SK-N-SH (cell line): ENCODE measurements at places on chromosomes 3 and 15.

DNA sequence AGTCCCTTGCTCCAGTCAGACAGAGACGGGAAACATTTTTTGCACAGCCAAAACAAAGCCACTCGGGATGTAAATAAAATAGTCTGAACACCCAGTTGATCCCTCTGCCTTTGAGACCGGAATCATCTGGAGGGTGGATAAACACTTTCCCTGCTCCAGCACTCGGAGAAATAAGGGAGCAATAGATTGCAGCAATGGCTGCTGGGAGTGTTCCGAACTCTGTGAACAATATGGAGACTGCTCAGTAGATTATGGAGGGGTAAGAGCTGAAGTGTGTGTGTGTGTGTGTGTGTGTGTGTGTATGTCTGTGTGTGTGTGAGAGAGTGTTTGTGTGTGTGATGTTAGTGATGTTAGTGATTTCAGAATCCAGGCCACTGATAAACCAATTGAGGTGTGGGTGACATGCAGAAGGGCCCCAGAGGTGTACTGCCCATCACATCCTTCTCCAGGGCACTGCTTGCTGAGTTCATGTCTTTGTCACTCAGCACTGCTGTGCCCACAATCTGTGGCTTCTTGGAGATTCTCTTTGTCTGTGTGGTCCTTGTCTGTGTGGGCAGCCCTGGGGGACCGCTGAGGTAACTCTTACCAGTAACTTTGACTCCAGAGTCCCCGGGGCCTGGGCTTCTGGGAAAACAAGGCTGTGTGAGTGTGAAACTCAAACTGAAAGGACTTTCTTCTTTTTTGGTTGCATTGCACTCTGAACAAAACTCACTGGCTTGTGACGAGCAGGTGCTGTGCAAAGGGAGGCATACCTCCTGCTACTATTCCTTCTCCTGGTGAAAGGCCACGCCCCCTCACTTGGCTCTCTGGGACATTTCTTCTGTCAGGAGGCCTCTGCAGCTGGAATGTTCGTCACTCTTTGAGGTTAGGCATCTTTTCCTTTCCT is 23.0 kb downstream of the CRYGS start:
- no peak for DNase-seq

- no peak for DNase-seq
These were observed 75.1 kb downstream of the CD200 start for GRCh38 chr3:112407888-112408702.

DNA sequence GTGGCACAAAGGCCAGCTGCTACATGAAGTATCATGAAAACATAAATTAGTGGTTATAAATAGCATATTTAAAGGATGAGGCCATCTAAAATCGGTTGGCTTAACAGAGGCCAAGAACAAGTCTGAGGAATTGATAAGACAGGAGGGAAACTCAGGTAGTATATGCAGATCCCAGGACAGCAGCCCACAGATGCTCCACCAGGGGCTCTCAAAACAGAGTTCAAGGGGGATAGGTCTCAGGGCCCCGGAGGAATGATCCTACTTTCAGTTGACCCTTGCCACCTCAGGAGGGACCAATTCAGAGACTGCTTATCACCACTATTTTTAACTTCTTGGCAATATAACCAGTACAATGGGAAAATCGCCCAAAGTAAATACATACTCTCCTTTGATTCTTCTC is 56.8 kb downstream of the RORA start:
- no peak for DNase-seq

DNA sequence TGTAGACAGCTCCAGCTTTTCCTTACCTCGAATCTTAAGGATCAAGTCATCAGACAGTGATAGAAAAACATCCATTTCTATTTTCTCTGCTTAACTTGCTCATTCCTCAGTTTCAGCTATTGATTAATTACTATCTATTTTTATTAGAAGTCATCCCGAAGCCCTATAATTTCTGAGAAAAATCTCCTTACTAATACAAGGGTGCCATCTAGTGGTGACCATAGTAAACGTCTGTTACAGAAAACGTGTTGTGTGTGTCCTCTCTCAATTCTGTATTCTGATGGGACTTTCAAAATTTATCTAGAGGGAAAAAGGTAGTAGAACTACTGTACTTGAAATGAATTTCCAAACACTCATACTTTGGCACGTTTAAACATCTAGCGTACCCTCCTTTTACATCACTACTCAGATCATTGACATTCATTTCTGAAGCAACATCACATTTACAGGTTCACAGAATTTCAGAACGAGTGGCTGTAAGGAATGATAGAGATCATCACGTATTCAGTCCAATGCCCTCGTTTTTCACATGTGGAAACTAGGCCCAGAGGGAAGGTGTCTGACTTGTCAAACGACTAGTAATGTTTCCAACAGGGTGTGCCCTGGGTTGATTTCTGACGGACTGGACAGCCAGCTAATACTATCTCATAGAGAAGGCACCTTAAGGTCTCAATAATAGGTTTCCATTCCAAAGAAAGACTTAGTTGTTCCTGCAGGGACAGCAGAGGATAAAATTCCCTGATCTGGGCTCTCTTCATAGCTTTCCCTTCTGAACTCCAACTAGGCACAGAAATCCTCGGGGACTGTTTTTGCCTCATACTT is 25.6 kb downstream of the HACD2 start:
- peak; percentile 54 for DNase-seq

DNA sequence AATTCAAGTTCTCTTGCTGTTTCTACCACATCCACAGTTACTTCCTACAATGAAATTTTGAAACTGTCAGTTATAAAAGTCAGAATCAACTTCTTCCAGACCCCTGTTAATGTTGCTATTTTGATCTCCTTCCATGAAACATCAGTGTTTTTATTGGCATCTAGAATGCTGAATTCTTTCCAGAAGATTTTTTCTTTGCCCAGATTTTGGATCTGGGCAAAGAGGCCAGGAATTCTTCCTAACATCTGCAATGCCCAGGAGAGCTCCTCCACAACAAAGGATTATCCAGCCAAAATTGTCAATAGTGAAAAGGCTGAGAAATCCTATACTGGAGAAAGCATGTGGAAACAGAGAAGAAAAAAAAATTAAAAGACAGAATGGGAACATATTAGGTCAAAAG is 75.5 kb downstream of the SERPINI1 start:
- no peak for DNase-seq

GRCh38 chr15:96365781-96366525 is 35.5 kb downstream of the NR2F2 start:
- peak; percentile 19 for DNase-seq

DNA sequence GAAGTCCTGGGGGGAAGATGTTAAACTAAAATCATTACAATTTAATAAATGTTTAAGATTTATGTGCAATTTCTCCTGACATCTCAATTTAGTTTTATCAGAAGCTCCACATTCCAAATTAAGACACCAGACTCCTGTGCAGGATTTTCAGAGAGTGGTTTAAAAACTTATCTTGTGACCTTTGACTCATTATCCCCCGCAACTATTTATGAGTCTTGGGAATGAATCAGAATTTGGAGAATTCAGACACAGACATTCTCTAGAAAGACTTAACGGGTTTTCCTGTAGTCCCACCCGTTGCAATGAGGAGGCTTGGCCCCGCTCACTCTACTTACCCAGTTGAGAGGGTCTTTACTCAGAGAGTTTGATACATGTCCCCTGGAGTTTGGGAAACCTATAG is 7.1 kb downstream of the OR5K2 start:
- DNase-seq = no peak

GRCh38 chr3:176650478-176650877 is 546.8 kb downstream of the TBL1XR1 start:
- no peak for DNase-seq

DNA sequence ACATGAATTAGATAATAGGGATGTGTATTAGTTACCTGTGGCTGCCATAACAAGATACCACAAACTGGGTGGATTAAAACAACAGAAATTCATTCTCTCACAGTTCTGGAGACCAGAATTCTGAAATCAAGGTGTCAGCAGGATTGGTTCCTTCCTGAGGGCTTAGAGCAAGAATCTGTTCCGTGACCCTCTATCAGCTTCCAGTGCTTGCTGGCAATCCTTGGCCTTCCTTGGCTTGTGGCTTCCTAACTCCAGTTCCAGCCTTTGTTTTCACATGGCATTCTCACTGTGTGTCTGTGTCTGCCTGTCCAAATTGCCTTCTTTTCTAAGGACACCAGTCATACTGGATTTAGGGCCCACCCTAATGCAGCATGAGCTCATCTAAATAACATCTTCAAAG is 94.4 kb upstream of the NR2E3 start:
- no peak for DNase-seq

- no peak for DNase-seq
These were observed 69.8 kb upstream of the ROBO2 start for GRCh38 chr3:76969996-76970615.

GRCh38 chr3:188706176-188706575 is 465.6 kb upstream of the TPRG1 start:
- DNase-seq = no peak

DNA sequence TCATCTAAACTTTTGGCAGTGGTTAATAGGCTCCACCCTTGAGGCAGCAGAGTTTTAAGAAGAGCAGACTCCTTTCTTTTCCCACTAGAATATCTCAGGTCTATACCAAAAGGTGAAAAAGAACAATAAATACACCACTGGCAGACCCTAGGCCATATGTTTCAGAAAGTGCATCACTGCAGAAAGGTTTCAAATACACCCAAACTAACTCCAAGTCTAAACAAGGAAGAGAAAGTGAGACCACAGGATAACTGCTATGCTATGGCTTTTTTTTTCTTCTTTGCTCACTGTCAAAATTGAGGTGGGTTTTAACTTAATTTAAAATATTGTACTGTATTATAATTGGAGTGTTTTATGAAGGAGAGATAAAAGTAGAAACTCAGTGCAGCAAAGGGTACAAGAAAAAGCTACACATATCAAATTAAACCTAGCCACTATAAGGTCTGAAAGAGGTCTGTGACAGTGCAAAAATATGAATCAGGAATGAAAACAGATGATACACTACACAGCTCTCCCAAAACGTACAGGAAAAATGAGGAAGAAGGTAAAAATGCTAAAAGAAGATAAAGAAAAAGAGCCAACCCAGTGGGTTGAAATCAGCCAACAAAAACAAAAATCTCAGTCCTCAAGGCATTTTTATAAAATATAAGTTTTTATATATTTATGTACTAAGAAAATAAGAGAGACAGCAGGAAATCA is 8.4 kb downstream of the SNX4 start:
- peak; percentile 7 for DNase-seq

GRCh38 chr3:170043506-170043905 is 5.7 kb downstream of the GPR160 start:
- DNase-seq = peak; percentile 66

GRCh38 chr15:73838831-73839426 is 34.4 kb upstream of the TBC1D21 start:
- DNase-seq = peak; percentile 89

DNA sequence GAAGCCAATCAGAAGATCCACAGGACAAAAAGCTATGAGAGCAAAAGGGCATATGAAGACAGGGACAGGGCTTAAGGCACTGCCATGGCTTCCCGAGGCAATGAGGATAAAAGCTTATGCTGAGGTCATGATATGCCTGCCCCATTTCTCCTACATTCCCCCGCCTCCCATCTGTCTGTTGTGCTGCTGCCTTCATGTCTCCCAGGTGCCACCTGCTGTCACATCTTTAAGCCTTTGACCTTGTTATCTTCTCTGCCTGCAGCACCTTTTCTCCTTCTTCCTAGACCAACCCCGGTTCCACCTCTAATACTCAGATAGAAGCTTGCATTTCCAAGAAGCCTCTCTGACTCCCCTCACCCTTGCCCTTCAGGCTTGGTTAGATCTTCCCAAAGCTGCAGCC is 213.8 kb downstream of the ARRDC4 start:
- no peak for DNase-seq

DNA sequence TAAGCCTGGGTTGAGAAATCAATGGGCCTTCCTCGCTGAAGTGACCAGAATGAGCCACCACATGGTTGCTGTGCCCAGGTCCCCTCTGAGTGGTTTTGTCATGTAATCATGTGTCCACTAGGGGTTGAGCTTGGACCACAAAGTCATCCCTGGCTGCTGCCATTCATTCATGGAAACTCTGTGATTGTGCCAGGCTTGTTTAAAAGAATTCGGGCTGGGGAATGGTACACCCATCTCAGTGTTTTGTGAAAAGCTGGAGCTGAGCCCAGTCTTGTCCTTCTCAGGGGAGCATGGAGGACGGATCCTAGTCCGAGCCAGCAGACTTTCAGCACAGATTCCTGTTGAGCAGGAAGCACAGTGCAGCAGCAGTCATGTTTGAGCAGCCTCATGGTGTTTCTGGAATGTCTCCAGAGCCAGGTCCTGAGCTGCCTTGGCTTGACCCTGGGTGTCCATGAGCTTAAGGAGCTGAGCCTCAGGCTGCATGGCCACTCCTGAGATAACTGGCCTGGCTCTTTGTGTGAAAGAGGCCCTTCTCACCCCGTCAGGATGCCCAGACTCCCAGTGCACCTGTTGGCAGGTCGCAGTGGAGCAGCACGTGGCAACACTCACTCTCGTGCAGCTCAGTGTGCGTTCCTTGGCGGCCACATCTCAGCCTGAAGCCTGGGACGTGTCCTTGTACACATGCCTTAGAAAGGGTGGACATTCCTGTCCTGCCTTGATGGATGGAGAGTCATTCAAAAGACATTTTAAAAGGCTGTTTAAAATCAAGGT is 260.3 kb upstream of the TPM1 start:
- peak; percentile 83 for DNase-seq

DNA sequence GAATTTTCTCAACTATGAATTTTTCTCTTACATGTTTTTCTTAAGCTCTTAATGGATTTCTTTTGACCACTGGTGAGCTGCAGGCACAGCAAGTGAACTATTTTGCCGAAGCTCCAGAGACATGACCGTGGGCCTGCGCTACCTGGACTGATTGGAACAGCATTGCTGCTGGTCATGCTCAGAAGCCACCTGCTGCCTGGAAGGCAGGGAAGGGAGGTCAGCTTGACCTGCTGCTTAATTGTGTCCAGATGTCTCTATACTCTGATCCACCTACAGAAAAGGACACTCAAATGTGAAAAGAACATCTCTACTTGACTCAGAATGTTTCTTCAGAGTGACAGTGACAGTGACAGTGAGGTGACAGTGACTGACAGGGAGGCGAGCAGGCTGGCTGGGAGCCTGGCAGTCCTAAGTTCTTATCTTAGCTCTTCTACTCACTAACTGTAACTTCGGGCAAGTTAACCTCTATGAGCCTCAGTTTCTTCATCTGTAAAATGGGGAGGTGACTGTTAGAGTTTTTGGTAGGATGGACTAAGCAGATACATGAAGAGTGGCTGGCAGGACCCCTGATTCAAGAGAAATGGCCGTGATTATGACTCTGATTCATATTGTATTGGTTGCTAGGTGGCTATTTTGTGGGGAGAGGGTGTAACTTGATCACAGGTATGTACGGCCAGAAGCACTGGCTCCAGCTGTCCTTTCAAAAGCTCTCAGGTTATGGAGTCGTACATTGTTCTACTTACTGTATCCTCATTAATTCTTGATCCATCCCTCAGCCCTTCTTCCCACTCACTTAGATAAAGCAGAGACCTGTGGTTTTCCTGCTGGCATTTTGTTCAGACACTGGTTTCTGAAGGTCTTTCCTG is 54.8 kb upstream of the DLG1 start:
- DNase-seq = peak; percentile 41

DNA sequence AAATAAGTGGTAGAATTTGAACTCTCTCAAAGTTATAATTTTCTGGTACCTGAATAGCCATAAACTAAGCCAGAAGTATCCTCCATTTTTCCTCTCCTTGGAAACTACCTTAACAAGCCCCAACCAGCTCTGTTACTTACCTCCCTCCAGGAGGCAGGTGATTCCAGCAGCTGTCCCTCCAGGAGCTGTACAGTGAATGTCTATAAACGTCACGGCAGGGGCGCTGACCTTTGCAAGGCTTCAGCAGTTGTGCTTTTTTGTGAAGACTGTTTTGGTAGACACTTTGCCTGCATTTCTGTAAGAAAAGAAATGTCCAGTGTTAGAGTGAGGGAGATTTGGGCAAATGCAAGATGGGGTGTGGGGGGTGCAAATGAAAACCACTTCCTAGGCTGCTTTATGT is 67.2 kb downstream of the LEO1 start:
- no peak for DNase-seq
